DMS53 (cell line): ENCODE measurements at places on chromosomes 7 and 10.

DNA sequence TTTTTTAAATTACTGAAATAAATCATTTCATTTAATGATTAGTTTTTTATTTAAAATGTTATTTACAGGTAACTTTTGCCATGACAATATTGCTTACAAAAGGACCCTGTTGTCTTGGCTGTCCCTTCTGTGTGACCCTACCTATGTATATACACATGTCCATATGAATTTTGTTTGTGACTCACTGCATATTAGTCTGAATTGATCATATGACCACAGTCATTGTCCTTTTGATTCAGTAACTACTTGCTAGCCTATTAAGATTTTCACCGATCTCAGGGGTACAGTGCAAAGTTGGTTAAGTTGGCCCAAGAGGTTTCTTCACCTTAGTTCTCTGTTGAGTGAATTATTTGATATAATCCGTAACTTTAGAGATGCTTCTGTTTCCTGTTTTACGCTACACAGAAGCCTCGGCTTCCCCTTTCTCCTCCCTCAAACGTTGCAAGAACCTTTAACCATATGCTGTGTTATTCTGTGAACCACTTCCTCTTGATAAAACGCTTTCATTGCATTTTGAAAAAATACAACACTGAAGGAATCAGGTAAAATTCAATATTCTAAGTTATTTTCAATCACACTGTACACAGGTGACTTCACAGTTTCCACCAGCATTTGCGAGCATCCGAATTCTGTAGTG is 43.9 kb downstream of the APBB1IP start:
- no peak for DNase-seq

DNA sequence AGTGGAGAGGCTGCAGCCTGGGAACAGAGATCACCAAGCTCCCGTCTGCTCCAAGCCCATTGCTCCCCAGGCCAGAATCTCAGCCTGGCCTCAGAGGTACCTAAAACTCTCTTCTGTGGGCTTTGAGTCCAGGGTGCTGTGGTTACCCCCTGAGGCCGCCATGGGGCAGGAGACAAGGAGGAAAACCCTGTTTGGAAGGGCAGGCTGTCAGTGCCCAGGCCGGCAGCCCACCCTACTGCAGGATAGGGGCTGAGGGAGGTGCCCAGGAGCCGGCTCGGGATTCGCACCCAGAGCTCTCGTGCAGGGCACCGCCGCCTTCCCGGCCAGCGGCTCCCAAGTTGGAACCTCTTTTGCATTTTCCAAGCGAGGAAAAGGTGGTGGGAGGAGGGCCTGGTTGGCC is 24.5 kb downstream of the UNCX start:
- DNase-seq: no peak

- no peak for DNase-seq
Observed at GRCh38 chr10:71501402-71501801, 104.7 kb downstream of the CDH23 start.

DNA sequence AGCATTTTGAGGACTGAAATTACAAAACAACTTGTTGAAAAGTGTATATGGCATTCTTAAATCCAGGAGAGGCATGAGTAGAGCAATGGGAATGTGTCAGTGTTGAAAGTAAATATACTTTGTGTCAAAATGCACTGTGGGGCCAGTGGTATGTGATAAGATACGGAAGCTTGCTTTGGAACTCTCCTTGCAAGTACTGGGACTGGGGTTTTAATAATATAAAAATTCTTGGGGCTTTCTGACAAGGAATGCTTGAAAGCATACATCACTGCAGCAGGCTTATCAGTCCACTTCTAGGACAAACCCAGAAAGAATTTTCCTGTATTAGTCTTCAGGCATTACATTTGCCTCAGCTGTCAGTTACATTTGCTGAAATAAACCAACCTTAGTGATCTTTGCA is 472.8 kb upstream of the FZD8 start:
- DNase-seq: no peak

DNA sequence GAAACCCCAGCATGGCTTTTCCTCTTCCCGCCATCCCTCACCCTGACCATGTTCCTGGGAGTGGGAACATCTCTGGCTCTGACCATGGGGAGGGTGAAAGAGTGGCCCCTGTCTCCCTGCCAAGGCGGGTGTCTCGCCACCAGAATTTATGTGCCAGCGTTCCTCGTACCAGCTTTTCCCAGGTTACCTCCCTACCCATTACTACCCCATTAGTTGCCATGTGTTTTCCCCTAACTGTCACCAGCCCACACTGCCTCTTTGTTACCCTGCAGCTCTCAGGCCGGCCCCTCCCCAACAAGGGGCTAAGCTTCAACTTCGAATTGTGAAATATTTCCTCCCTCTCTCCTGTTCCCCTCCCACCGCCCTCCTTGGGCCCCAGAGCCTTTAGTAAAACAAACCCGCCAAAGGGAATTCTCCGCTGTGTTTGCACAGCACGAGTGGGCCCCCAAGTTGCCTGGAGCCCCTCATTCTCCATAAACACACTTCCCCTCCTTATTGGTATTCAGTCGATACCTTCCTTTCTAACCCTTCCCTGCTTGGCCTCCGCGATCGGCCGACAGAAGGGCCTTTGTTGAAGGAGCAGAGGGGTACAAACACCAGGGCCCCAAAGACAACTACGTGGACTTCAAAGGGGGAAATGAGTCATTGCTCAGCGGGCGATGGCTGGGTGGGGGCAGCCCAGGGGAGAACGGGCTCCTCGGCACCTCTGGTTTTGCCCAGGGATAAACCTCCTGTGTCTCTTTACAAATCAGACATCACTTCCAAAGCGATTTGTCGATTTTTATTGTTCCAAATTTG is 45.5 kb downstream of the SLIT1 start:
- DNase-seq: no peak

DNA sequence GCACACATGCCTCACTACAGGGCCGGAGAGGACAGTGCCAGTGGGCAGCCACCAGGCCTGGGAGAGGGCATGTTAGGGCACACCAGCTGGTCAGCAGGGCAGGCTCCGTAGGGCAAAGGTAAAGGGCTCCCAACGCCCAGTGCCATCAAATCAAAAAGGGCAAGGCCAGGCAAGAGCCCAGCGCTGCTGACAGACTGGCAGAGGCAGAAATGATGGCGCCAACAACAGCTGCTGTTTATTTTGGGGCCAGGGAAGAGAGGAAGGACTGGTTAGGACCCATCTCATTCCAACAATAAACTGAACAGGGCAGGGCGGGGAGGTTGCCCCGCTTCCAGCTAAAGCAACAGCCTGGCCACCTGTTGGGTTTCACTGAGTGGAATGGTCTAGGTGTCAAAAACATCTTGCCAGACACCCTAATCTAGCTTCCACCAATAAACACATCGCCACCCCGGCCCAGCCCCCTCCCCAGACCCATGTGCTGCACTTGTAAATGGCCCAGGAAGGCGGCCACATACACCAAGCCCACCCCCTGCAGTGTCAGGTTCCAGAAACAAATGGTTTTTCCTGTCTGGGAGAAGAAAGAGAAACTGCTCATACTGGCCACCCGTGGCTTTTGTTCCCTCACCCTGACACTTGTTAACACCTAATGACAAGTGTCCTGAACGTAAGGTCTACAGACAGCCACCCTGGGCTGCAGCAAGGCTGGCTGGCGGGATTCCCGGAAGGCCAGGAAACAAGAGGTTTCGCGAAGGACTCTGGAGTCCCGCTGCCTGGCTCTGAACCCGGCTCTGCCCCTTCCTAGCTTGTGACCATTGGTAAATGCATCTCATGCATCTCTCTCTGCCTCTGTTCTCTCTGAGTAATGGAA is 15.3 kb downstream of the SH3PXD2A start:
- DNase-seq: peak; percentile 58
